ENCODE measurements at places on chromosomes 2 and 18.

- DNase-seq = no peak
These were observed 309.3 kb downstream of the RNF144A start for GRCh38 chr2:7226501-7226900.

DNA sequence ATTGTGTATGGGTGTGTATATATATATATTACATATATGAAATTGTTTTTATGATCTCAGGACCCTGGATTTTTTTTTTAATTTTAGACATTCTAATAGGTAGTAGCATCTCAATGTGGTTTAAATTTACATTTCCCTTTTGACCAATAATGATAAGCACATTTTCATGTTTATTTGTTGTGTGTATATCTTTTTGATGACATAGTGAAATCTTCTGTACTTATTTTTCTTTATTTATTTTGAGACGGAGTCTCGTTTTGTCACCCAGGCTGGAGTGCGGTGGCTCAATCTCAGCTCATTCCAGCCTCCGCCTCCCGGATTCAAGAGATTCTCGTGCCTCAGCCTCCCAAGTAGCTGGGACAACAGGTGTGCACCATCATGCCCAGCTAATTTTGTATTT, 35.1 kb upstream of the CYBRD1 start:
- DNase-seq = no peak

- DNase-seq = no peak
These were observed 174.9 kb upstream of the SMAD2 start for GRCh38 chr18:48105317-48105716.

GRCh38 chr2:84194181-84194580, 264.9 kb downstream of the SUCLG1 start:
- DNase-seq = no peak

DNA sequence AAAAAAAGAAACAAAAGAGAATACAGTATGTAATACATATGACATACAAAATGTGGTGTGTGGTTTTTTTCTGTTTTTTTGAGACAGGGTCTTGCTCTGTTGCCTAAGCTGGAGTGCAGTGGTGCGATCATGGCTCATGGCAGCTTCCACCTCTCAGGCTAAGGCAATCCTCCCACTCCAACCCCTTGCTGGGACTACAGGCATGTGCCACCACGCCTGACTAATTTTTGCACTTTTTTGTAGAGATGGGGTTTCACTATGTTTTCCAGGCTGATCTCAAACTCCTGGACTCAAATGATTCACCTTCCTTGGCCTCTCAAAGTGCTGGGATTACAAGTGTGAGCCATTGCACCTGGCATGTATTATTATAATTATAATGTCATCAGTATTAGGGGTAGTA, 38.9 kb downstream of the DHX57 start:
- DNase-seq = no peak

DNA sequence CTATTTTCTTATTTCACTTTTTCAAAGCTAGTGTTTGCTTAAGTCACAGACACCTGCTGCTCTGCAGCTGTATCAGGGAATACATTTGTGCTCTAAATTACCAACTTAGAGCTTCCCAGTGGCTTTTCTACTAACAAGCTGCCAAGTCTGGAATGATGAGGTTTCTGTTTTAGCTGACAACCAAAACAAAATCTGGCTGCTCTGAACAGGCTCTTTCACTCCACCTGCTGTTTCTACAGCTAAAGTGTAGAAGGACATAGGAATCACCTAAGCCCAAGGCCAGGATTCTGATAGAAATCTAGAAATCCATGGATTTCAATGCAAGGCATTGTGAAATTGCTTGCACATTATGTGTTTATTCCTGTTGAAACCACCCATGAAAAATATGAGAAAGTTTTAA, 201.2 kb downstream of the SUCLG1 start:
- no peak for DNase-seq

DNA sequence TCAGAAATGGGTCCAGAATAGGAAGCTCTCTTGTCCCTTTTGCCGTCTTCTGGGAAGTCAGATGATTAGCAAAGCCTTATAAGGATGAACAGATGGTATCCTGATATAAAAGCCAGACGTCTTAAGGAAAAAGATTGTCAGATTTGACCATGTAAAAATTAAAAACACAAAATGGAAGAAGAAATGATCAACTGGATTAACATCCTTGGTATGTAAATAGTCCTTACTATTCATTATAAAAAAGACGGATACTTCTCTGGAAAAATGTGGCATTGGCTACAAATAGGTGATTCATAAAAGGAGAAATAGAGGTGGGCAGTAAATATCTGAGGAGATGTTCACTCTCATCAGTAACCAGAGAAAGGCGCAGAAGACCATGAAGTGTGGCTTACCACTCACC, 33.7 kb upstream of the SCLY start:
- DNase-seq = no peak

GRCh38 chr2:54550547-54550946, 94.4 kb downstream of the SPTBN1 start:
- DNase-seq = no peak

DNA sequence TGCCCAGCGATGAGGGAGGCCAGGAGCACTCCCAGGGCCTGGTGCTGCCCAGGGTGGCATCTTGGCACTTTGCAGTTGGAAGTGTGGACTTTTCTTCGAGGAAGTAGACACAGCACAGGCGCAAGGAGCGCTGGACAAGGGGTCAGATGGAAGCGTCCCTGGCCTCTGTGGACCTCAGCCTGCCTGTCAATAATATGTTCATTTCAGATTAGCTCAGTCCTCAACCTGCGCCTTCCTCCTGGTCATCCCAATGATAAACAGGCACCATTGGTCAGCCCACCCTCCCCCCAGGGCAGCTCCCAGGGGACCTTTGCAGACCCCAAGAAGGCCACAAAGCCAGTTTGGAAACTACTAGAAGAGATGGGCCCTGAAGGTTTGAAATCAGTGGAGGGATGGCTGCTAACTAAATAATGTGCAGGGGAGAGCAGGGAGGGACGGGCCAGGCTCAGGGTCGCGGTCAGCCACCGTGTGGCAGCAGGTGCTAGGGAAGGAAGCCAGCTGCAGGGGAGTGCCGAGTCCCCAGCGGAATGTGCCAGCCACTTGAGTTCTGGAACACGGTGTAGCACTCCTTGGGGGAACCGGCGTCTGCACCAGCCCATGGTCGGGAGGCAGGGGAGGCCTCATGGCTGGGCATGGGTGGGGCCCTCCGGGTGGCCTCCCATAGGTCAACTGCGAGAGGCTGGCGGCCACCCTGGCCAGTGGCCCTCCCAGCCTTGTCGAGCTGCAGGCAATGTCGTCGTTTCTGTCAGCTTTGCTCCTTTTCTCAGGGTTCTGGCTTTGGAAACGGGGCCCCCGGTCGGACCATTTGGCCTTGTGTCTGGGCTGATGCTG, 59.9 kb downstream of the ADI1 start:
- DNase-seq = no peak

DNA sequence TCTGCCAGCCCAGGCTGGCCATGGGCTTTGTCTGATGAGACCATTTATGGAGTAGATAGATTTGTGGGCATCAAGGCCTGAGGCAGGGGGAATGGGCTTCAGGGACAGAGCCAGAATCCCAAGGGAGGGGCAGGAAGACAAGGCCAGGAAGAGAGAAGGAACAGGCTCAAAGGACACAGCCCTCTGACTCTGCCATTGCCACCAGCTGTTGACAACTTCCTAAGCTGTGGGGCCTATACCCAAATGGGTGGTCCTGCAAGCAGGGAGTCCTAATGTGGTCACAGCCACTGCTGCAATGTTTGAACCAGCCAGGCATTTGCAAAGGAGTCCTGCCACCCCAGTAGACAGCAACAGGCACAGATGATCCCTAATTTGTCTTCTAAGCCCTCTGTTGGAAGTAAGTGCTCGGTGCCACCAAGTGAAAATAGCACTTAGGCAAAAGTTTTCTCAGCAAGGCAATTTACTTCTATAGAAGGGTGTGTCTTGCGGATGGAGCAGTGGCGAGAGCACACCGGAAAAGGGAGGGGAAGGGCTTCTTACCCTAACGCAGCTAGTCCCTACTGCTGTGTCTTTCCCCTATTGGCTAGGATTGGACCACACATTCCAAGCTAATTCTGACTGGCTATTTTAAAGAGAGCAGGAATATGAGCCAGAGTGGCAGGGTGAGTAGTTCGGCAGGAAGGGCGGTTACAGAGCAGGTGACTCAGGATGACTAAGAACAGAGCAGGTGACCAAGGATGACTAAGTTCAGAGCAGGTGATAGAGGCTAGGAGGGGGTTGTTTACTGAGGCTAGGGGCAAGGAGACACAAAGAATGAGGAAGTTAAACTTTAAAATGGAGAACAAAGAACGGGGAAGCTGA, 47.2 kb downstream of the C1QL2 start:
- DNase-seq = no peak

- no peak for DNase-seq
These were observed 484 bp downstream of the AFF3 start for GRCh38 chr2:100141906-100142305.

DNA sequence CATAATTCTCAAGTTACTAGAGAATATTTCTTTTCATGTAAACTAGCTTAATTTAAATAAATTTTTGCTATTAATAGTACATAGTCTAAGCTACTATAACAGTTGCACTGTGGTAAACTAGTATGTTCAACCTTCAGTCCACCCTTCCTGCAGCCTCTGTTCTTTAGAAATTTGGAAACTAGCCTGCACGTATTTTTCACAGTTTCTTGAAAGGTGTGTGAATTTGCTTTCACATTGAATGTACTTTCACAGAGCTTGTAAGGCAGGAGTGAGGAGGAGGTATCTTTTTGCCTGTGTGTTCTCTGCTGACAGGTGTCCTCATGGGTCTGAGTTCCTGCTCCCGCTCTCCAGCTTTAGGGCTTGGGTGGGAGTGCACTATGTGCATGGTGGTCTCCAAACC, 117.5 kb downstream of the ATP9B start:
- no peak for DNase-seq

DNA sequence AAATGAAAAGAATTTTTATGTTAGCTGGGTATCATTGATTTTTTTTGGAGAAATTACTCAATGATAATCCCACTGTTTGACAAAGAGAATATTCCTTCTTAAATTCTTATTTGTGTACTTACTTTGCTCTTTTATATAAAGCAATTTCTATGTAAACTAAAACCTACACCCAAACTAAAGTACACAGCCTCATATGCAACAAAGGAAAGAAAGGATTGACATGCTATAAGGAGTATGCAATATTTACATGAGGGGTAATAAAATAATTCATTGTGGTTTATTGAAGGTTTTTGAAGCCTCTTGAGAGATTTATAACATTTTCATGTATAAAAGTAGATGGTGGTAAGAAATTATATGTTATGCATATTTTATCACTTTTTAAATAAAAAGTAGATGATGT, 368.5 kb downstream of the CDH7 start:
- DNase-seq = no peak

GRCh38 chr2:25548601-25549000, 124.8 kb downstream of the DTNB start:
- no peak for DNase-seq

GRCh38 chr2:105821428-105822125, 76.9 kb downstream of the NCK2 start:
- no peak for DNase-seq

Data from left hindlimb (tissue), 1 donor.